Brain (organoid and tissue), 16 donors: ENCODE measurements at places on chromosomes 7 and 10.

DNA sequence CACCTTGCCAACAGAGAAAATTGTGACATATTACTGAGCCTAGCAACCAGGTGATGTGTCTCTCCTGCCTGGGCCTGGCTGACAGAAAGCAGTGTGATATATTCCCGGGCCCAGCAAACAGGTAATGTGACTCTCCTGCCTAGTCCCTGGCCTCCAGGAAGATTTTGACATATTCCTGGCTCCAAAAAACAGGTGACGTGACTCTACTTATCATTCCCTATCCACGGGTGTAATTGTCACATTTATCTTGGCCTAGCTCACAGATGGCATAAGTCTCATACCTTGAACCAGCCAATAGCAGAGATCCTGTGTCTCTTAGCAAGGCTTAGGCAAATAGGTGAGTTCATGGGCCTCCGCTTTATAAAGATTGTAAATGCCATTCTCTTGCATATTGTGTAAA lies 49.6 kb upstream of the ZNF680 start:
- no peak for DNase-seq

DNA sequence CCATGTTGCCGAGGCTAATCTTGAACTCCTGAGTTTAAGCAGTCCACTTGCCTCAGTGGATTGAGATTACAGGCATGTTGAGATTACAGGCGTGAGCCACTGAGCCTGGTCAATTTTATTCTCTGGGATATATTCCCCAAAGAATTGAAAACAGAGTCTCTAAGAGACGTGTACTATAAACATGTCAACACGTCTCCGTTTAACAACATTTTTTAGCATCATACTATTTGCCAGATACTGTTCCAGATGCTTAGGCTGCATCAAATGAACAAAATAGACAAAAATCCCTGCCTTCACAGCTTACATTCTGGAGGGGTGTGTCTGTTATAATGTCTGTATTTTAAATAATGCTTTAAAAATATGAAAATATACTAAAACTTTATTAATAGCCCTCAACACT lies 54.1 kb upstream of the PRKG1 start:
- no peak for DNase-seq

DNA sequence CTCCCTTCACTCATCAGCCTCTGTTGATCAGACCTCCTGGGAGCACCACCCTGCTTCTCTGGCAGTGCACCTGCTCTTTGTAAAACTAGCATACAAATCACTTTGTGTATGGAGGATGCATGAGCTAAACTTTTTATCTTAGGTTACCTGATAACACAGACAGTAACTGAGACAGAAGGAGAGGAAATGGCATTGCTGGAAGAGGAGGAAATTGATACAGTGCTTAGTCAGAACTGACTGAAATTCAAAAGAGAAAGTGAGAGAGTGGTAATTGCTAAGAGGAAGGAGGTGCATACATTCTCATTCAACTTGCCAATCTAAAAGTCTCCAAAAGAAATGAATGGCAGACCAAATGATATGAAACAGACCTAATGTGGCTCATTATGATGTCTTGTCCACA lies 1120.7 kb downstream of the GATA3 start:
- no peak for DNase-seq

DNA sequence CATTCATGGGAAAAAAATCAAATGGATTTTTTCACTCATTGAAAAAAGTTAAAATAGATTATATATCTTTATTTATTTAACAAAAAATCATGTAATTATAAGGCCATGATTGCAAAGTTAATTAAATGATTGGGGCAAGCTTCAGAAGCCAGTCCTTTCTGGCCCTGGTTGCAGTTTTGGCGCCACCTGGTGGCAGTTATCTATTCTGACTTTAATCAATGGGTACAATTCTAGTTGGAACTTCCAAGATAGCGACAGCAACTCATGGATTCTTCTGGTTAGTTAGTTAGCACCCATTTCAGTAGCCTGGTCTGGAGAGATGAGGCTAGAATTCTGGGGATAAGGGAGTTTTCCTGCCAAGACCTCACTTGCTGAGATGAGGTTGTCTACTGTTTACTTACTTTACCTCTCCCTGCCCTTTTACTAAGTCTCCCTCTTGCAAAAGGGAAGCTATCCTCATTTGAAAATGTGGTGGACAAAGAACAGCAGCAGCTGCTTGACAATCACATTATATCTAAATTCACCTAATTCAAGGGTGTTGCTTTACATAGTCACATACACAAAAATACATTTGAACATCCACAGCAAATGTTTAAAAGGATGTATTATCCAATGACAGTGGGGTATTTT lies 42.3 kb downstream of the NOC3L start:
- peak; percentile 63 for DNase-seq

DNA sequence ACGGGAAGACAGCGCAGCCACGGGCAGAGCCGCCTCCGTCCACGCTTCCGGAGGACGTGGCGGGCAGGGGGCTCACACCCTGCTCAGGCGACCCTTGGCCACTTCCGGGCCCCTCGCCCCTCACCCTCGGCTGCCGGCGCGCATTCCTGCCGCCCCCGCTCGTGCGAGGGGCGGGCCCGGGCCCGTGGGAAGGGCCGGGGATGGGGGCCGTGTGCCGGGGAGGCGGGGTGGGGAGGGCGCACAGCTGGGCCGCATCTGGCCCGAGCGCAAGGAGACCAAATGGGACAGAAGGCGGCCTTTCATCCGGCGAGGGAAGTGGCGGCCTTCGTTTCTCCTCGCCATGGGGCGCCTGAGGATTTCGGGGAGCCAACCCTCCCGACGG lies 846 bp upstream of the LFNG start:
- no peak for DNase-seq

GRCh38 chr7:107684947-107685463 lies 24.4 kb downstream of the SLC26A4 start:
- DNase-seq = no peak

DNA sequence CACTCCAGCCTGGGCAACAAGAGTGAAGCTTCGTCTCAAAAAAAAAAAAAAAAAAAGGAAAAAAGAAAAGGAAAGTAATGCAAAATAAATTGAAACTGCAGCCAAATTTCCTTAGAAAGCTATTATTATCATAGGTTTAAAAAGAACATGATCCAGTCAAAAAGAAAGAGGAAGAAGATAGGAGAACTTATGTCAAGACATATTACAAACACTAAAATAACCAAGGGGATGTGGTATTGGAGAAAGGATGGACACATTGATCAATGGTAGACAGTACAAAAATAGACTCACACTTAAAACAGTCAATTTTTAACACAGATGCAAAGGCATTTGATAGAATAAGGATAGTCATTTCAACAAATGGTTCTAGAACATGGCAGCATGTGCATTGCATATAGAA lies 27.3 kb upstream of the PFKP start:
- no peak for DNase-seq

DNA sequence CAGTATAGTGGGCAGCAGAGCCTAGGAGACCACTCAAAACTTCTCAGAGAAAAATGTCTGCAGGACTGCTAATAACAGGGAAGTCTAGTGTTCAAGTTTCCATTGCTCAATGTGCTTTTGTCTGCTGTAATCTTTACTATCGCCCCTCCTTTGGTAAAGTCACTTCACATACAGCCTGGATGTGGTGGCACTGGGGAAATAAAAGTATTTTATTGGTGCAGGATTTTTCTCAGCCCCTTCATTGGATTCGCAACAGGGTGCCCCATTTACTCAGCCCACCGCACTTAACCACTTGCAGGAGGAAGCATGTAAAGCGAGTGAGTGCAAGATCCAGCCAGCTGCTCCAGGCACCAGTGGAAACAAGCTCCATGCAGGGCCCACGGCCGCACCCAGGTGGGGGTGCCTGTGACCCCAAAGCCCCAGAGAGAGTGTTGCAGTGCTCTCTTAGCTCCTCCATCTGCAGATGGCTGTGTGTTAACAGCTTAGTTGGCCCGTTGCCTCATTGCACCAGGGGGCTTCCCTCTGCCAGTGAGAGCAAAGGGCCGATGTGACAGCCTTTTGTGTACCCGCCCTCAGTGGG lies 163.5 kb upstream of the TMEM72 start:
- no peak for DNase-seq

DNA sequence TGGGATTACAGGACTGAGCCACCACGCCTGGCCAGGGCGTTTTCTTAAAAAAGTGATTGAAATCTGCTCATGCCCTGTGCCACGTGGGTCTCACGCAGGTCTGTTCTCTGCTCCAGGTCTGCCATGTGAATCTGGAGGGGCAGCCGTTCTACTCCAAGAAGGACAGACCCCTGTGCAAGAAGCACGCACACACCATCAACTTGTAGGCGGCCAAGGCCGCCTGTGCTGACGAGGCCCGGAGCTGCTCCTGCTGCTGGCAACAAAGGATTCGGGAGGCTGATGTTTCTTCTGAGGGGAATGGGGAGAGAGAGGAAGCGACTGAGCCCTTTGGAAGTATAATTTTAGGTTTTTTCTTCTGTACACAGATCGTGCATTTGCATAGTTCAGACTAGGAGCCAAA lies 23.6 kb upstream of the BMPR1A start:
- no peak for DNase-seq

GRCh38 chr10:133351408-133352318 lies 4.5 kb downstream of the PRAP1 start:
- no peak for DNase-seq

- no peak for DNase-seq
Measured at GRCh38 chr7:26001662-26002244, 150.2 kb upstream of the NFE2L3 start.

DNA sequence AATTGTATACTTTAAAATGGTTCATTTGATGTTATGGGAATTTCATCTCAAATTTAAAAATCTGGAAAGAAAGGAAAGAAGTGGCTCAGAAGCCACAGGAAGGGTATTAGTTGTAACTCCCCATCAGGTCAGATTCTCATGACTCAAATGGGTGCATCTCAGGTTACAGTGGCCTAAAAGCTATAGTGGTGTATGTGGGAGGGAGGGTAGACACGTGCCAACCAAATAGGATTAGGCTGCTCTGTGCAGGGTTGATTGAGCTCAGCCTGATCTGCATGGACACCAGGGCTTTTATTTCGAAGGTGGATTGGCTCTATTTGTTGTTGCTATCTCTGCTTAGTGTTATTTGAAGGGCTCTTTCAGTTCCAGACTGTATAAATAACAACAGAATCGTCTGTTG lies 121.5 kb upstream of the PRR15 start:
- no peak for DNase-seq

DNA sequence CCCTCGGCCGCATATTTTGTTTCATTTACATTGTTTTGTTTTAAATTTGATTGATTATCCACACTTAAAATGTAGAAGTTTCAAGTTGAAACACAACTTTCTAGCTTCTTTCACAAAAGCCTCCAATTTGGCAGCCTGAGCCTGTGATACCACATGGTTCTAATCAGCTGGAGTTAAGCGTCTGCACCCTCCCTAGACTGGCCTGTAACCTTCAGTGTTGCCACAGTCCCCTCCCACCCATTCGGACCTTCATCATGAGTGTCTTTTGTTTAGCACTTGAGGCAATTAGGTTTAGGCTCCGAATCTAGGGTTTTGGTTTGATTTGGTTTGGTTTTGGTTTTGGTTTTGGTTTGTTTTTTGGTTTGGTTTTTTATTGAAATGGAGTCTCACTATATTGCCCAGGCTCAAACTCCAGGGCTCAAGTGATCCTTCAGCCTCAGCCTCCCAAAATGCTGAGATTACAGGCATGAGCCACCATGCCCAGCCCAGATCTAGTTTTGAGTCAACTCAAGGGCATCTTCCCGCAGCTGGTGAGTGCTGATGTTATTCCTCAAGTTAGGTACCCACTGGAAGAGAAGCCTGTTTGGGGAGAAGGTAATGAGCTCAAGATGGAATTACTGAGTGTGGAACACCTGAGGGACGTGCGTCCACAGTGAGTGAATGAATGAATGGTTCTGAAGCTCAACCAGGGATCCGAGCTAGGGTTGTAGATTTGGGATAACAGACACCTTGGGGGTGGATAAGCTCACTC lies 201.4 kb downstream of the HECW1 start:
- DNase-seq = no peak

DNA sequence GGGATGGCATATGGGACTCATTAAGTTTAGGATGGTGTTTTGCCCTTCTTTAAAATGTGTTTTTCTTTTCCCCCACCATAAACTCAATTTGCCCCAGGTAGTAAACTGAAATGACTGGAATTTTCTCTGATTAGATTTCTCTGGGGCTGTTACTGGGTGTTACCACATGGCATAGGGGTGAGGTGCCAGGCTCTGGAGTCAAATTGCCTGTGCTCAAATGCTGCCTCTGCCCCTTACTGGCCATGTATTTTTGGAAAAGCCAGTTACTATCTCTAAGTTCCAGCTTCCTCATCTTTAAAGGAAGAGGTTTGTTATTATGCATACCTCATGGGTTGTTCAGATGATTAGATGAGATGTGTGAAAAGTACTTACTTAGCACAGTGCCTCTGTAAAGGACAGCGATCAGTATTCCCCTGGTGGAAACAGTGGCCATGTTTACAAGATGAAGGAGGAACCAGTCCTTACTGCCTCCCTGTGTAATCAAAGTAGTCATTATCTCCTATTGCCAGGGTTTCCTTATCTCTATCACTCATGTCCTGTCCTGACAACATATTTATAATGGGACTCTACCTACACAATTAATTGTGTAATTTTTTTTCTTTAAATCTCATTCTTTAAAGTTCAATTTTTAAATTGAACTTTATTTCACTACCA lies 352.0 kb downstream of the KCNMA1 start:
- no peak for DNase-seq

- no peak for DNase-seq
Measured at GRCh38 chr10:30431435-30431911, 2.5 kb upstream of the MAP3K8 start.

- DNase-seq = peak; percentile 9
Measured at GRCh38 chr10:28797904-28798371, 120.6 kb downstream of the BAMBI start.

GRCh38 chr7:94324380-94325121 lies 70.1 kb upstream of the COL1A2 start:
- no peak for DNase-seq

DNA sequence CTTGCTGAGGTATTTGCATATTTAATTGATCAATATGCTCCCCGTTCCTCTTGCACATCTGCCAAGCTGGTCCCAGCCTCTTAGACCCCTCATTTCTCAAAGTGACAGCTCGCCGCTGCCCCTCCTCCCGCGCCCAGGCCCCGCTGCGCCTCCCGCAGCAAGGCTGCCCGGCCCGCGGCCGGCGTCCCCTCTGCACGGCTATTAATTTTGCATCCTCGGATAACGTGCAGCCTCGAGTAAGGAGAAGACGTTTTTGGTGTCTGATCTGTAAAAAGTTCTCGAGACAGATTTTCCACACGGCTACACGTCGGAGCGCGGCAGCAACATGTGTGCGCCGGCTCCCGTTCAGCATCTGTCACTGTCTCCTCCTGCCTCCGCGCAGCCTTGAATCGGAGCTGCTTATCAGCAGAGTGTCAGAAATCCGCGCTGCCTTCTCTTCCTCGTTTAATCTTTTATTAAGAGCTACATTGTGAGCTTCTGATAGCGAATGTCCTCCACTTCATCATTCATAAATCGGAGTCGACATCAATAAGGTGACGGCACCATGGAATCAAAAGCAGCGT lies 65.3 kb downstream of the EBF3 start:
- DNase-seq = peak; percentile 80

DNA sequence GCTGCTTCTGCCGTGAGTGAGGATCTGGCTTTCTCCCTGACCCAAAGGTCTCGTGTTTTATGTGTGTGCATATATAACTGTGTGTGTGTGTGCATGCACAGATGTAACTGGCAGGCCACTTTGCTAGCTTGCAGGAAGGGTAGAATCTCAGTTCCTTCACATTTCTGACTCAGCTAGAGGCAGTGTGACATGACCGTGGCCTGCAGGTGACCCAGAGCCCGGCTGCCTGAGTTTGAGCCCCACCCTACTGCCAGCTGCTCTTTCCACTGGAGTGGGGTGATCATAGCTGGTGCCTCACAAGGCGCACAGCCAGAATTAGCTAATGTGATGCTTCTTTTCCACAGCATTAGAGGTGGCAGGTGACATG lies 9.3 kb upstream of the MYL7 start:
- DNase-seq = no peak
